ENCODE measurements at places on chromosomes 6 and 20.

DNA sequence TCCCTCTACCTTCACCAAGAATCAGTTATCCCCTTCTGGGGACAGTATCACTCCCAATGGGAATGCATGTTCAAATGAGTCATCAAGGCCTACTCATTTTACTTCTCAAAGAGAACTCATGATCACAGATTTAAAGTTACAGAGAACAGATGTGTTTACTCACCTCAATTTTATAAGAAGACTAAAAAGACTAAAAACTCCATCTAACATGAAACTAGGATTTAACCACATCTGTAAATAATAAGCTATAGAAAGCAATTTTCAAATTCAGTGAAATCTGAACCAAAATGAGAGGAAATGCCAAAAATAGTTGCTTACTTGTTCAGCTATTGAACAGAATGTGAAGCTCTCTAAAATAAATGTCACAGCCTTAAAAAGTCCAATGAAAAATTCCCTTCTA lies 300.1 kb upstream of the KCNQ5 start:
- peak; percentile 39 for DNase-seq

GRCh38 chr6:71199736-71200135 lies 88.9 kb upstream of the OGFRL1 start:
- no peak for DNase-seq

GRCh38 chr6:118401325-118401975 lies 146.6 kb upstream of the PLN start:
- DNase-seq, result peak; percentile 45

DNA sequence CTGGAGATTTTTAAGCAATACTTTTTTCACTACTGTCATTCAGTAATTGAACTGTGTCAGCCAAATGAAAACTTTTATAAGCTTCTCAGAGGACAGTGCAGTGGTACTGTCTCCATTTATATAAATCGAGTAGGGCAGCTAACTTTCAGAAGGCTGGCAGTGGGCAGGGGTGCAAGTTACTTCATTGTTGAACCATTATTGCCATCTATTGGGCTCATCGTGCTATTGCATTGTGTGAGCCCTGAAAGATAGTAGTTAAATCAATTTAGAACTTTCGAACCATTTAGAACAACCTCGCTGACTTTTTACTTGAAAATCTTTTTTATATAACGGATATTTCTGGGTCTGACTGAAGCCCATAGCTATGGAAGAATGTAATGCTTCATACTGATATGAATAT lies 347.8 kb upstream of the PLCB4 start:
- peak; percentile 47 for DNase-seq

DNA sequence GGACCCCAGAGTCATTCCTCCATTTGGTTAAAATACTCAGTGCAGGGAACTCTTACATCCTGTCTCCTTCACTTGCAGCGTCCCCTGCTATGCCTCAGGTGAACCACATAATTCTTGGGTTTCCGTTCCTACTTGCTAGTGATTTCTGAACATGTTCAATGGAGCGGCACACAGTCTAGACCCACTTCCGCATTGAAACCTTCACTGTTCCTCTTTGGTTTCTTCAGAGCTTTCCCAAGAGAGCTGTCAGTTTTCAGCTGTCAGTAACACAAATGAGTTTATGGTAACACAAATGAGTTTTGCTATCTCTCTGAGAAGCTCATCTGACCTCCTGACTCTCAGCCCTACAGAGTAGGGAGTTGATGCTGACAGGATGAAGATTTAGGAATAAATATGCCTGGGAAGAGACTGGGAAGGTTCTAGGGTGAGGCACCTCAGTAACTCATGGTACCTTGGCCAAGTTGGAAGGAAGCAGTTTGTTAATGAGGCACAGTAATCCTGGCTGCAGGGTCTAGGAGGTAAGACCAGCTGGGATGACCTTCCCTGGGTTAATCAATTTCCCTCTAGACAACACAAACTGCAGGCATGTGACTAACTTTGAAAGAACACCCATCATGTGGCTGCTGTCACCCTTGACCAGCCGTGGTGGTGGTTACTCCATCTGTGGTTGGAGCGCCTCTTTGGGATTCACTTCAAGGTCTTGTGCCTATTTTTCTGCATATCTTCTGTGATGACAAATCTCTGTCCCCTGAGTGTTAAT lies 5.4 kb downstream of the SYS1 start:
- DNase-seq, result peak; percentile 71

All from myocyte (in vitro differentiated cells).